ENCODE measurements at places on chromosomes 1 and 21.

DNA sequence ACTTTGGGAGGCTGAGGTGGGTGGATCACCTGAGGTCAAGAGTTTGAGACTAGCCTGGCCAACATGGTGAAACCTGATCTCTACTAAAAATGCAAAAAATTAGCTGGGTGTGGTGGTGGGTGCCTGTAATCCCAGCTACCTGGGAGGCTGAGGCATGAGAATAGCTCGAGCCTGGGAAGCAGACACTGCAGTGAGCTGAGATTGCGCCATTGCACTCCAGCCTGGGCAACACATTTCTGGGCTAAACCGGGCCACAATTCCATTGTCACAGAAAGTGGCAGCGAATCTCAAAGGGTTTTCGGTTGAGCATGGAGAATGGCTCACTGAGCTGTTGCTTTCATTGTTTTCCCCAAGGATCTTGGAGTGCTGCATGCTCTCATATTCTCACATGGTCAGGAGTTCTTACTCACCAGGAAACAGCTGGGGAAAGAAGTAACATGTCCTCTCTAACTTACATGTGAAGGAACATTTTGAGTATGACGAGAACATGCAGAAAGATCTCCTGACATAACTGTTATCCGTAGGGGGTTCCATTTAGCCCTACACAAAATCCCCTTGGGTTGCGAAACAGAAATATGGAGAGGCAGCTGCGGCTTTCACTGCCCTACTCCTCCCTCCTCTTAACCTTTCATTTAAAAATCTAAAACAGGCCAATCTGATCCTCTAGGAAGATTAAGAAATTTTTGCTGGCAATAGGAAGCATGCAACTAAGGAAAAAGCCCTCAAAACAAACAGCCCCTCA lies 341.1 kb downstream of the PCP4 start:
- DNase-seq = no peak

DNA sequence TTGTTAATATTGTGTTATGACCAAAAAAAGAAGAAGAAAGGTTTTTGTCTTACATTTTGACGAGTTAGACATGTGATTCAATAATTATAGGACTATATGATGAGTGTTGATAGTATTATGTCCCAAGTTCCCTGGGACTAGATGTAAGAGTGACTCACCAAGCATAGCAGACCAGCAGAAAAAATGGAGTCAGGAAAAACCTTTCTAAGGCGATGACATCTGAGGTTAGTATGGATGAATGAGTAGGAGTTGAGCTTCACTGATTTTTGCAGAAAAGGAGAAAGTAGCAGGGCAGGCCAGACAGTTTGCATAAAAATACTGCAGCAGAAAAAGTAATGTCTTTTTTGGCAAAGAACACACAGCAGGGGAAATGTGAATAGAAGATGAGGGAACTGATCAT lies 1041.3 kb upstream of the ADGRL4 start:
- DNase-seq = no peak

GRCh38 chr1:75208862-75209261 lies 74.7 kb downstream of the LHX8 start:
- DNase-seq = no peak

DNA sequence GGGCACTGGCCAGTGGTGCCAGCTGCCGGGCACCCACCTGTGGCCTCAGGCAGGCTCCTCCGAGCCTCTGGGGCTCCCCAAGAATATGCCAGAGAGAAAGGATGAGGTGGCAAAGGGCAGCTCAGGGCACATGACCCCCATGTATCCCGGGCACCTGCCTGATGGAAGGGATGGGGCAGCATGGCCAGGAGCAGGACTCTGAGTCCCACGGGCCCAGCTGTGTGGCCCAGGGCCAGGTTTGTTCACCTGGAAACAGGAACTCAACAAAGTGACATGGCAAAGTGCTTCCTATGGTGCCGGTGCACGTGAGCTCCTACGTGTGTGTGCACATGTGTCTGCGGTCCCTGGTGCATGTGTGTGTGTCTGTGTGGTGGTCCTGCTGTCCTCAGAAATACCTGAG lies 9.5 kb upstream of the GPR153 start:
- no peak for DNase-seq

DNA sequence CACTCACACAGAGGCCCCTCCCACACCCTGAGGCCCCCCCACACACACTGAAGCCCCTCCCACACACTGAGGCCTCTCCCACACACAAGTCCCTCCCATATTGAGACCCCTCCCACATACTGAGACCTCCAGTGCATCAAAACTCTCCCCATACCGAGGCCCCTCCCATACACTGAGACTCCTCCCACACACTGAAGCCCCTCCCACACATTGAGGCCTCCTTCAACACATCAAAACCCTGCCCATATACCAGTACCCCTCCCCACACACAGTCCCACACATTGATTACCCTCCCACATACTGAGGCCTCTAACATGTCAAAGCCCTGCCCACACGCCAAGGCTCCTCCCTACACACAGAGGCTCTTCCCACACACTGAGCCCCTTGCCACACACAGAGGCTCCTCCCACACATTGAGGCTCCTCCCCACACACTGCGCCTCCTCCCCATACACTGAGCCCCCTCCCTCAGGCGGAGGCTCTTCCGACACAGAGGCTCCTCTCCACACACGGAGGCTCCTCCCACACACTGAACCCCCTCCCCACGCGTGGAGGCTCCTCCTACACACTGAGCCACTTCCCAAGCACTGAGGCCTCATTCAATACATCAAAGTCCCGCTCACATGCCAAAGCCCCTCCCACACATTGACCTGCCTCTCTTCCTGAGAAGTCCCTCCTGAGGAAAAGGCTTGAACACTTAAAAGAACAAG lies 392.3 kb downstream of the CAMTA1 start:
- DNase-seq = no peak

DNA sequence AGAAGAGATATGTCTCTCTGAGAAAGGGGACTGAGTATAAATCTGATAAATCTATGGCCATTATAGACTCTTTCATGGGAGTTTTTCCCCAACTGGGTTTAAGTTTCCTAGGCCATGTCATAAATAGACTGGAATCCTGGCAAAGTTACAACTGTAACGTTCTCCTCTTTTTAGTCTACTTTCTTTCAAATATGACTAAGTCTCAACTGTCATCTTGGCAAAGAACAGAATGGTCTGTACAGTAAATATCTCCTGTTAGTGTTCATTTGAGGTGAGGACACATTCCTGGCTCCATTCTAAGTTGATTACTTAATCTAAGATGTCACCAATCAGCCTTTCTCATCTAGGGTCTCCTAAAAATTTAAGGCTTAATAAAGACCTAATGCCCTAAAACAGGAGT lies 300.5 kb downstream of the BRINP2 start:
- DNase-seq = no peak

GRCh38 chr1:54499097-54499359 lies 49.0 kb upstream of the ACOT11 start:
- DNase-seq = no peak

GRCh38 chr1:107459204-107459904 lies 318.5 kb downstream of the NTNG1 start:
- no peak for DNase-seq

- no peak for DNase-seq
Observed at GRCh38 chr21:14879458-14879857, 185.3 kb downstream of the NRIP1 start.

GRCh38 chr1:170665629-170666028 lies 1.7 kb downstream of the PRRX1 start:
- no peak for DNase-seq

DNA sequence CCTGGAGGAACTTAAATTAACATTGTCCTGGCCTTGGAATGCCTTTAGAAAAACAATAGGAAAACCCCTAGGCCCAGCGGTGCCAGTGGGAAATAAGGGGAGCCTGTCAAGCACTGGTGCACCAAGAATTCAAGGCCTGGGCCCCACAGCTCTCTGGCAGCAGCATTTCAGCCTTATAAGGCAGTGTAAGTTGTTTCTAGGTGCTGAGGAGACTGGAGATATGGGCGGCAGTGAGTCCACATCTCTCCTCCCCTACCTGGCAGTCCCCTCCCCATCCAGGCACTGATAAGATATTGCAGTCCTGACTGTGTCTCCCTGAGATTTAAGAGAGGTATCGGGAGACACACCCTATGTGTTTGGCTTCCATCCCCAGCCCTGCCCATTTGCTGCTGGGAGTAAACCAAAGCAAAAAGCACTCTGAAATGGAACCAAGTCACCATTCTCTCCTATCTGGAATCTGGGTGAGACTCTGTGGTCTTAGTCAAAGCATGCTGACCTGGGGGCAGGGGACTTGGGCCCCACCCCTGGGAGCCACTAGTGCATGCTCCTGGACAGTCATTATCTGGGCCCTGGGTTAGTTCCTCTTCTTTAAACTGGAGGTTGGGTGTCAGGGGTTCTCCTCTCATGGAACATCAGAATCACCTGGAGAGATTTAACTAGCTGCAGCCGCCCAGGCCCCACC lies 30.5 kb downstream of the DEGS1 start:
- no peak for DNase-seq

DNA sequence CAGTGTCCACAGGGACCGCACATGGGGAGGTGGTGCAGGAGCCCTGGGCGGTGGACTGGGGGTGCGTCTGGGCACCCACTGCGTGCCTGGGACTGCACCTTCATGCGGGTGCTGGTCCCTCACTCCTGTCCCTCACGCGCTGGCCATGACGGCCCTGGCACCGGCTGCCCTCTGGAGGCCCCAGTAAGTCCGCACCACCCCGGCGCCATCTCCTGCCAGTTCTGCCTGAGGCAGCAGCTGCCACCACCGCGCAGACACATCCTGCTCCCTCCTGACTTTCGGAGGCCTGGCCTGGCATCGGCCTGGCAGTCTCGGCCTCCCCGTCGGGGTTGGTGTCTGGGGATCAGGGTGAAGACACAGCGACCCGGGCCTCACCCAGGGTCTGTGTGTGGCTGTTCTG lies 64.8 kb downstream of the MORN1 start:
- DNase-seq = no peak

GRCh38 chr1:18955131-18955440 lies 1.4 kb downstream of the IFFO2 start:
- no peak for DNase-seq

Data from activated CD4-positive, alpha-beta T cell treated with anti-CD3 and anti-CD28 coated beads, Interleukin-2, amount 50 U/mL, for 1 hour (primary cell).